ENCODE measurements at places on chromosomes 2 and 18. TPM values are rescaled to one million over a fixed set of nuclear protein-coding genes. Genes with fewer than 3 reads are reported as not detected.
A peak's percentile ranks its signal among the peaks of the same experiment; 100 is the strongest.

LYG2 gene
- total RNA-seq, result not detected

GPR39 gene
- not detected for total RNA-seq

CTDP1 gene
- 11.7 TPM for total RNA-seq

PLGLB2 gene
- total RNA-seq, result 0.52 TPM

COL6A3 gene
- total RNA-seq, result 17.8 TPM

RTP5 gene
- total RNA-seq, result not detected

VAPA gene
- total RNA-seq, result 425 TPM

DNA sequence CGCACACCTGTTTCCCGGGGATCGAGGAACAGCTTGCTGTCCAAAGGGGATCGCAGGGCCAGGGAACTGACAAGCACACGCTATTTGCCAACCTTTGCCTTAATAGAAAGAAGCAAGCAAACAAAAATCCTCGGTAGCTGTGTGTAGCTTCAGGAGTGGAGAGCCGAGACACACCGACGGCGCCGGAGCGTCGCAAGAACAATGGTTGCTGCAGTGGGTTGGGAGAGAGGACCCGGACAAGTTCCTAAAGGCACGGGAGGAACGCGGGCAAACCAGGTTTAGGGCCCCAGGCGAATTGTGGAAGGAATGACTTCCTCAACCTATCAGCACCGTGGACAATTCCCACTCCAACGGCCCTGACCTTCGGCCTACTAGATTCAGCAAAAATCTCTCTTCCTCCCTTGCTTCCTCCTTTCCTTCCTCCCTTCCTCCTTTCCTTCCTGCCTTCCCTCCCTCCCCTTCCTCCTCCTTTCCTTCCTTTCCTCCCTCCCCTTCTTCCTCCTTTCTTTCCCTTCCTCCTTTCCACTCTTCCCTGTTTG lies 4.9 kb upstream of the NEUROD1 start:
- DNase-seq, result no peak

- no peak for DNase-seq
These were observed 1.8 kb downstream of the ORC2 start for GRCh38 chr2:200961674-200962073.

DNER gene
- 122 TPM for total RNA-seq

GRCh38 chr2:10462178-10463083 lies 14.3 kb upstream of the ODC1 start:
- no peak for DNase-seq

DNA sequence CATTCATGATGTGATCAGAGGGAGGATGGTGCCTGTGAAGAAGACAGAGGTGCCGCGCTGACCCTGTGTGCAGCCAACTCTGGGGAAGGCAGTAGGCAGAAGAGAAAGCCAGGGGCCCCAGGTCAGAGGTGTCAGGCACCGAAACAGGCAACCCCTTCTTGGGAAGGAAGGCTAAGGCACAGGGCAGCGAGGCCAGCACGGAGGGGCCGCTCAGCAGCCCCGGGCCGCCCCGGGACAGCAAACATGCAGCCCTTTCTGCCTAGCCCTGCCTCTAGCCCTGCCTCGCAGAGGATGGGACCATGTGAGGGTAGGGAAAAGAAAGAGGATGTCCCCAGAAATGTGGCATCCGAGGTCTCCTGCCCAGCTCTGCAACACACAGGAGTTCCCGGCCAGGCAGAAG lies 7.7 kb upstream of the MAL start:
- DNase-seq, result no peak

OTOF gene
- 1.2 TPM for total RNA-seq

GRCh38 chr2:10452312-10452711 lies 4.2 kb upstream of the ODC1 start:
- peak; percentile 59 for DNase-seq

DNA sequence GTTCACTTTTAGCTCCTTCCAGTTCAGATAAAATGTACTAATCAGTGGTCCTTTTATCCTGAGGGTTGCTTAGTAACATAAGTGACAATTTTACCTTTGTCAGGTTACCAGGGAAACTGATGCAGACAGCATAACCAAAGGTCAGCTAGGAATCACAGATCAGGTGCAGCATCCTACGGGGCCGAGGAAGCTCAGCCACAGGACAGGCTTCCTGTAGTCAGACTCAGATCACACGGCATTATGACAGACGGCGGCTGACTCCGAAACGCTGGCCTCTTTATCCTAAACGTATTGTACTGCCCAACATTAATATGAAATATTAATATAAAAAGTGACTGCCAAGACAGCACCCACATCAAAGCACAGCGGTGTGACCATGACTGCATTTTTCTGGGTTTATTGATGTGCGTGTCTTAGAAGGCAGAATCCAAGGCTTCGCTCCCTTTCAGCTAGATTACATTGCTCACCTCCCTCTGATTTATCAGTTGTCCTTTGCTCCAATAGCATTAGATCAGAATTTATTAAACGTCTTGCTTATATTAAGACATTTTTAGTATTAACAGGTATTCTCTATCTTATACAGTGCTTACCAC lies 444.5 kb downstream of the CMPK2 start:
- DNase-seq, result no peak

GRCh38 chr2:25219621-25220020 lies 51.2 kb upstream of the POMC start:
- DNase-seq, result no peak

USP14 gene
- total RNA-seq, result 69.6 TPM
